ENCODE measurements at places on chromosomes 2 and 18.

- no peak for DNase-seq
Observed at GRCh38 chr2:128437204-128437565, 118.5 kb upstream of the HS6ST1 start.

GRCh38 chr2:44191739-44192138 is 23.1 kb downstream of the PPM1B start:
- no peak for DNase-seq

- DNase-seq = no peak
Observed at GRCh38 chr2:66696886-66697285, 262.0 kb downstream of the MEIS1 start.

- DNase-seq = no peak
Observed at GRCh38 chr18:51399491-51400122, 202.1 kb upstream of the MEX3C start.

DNA sequence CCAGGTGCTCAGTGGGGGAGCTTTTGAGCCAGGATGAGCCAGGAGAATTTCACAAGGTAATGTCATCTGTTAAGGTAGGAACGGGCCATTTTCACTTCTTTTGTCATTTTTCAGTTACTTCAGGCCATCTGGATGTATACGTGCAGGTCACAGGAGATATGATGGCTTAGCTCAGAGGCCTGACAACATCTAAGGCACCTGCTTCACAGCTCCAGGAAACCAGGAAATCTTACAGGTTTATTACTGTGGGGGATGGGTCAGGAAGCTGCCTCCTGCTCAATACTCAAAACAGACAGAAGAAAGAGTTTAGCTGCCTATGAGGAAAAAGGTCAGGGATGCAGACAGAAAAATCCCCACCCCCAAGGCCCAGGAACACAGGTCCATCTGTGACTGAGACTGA is 364.3 kb upstream of the LRP1B start:
- no peak for DNase-seq

DNA sequence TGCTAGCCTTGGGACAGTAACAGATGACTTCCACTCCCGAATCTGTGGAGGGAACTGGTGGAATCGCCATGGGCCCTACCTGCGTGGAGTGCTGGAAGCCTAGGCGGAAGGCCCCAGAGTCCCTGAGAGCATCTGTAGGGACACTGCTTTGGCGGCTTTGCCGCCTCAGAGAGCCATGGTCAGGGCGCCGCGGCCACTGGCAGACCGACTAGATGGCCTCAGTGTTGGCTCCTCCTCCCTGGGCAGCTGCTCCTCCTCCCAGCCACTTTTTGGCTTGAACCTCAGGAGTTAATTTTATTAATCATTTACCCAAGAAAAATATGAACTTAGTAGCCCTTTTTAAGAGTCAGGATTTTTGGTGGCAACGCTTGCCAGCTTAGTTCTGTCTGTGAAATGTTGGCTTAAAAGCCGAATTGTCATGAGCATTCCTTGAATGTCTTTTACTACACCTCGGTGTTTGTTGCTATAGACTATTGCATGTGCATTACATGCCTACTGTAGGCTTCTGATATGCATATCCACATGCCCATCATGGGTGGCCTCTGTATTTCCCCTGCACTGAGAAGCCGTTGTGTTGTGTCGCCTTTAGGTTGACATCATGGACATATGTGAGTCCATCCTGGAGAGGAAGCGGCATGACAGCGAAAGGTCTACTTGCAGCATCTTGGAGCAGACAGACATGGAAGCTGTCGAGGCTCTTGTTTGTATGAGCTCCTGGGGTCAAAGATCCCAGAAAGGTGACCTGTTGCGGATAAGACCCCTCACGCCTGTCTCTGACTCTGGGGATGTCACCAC is 2.4 kb downstream of the KLF11 start:
- no peak for DNase-seq

GRCh38 chr18:55988537-55988936 is 400.5 kb upstream of the TCF4 start:
- DNase-seq = no peak
